ENCODE measurements at places on chromosomes 2 and 18.
A peak's percentile ranks its signal among the peaks of the same experiment; 100 is the strongest.

GRCh38 chr2:128563348-128563687 lies 244.7 kb upstream of the HS6ST1 start:
- no peak for DNase-seq
- no peak overlapping the region for H3K27ac ChIP-seq
- H3K4me1 ChIP-seq: no peaks in the 10 kb centered on the region
- no peaks in the 10 kb centered on the region for H3K36me3 ChIP-seq
- H3K4me3 ChIP-seq: no peak overlapping the region
- no peaks in the 10 kb centered on the region for H3K27me3 ChIP-seq

DNA sequence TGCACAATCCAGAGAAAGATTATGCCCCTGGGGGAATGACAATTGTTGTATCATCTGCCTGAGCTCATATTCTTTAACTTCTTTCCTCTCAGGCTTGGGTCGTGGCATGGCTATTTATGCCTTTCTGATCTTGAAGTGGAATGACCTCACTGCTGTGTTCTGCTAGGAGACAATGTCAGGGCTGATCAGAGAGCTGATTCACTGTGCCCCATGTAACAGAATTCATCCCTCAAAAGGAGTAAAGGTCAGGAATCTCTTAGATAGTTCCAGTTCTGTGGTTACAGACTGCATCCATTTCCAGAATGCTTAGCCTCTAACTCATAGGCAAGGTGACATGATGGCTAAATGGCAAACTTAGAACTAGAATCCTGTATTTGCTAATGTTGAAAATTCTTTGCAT lies 511.7 kb upstream of the CNTNAP5 start:
- H3K27me3 ChIP-seq: no peaks in the 10 kb centered on the region
- no peaks in the 10 kb centered on the region for H3K36me3 ChIP-seq
- no peak overlapping the region for H3K4me3 ChIP-seq
- no peak for DNase-seq
- H3K4me1 ChIP-seq: no peaks in the 10 kb centered on the region
- H3K27ac ChIP-seq: no peak overlapping the region

DNA sequence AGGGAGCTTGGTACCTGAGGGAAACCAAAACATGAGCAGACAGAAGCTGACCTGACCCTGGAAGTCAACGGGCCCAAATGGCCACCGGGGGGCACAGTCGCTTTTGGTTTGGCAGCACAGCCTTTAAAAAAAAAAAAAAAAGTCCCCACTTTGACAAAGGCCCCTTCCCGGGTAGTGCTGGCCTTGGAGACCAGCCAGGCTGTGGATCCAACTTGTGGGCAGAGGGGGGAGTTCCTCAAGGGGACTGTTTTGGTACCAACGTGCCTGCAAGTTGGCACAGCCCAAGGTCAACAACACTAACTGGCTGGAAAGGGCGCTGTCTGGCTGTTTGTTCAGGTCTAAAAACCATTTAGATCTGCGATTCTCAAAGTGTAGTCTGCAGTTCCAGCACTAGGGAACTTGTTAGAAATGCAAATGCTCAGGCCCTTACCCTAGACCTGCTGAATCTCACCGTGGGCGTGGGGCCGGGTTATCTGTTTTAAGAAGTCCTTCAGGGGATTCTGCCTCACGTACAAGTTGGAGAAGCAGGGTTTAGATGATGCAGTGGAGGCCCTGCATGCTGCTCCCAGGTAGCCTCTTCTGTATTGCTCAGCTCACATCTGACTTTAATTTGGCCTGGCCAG lies 83.0 kb downstream of the LPIN1 start:
- peaks cover 14% of the 10 kb centered on the region for H3K36me3 ChIP-seq
- H3K27me3 ChIP-seq: no peaks in the 10 kb centered on the region
- peaks cover 18% of the 10 kb centered on the region for H3K4me1 ChIP-seq
- H3K27ac ChIP-seq: no peak overlapping the region
- peak; percentile 23 for DNase-seq

- H3K36me3 ChIP-seq: no peaks in the 10 kb centered on the region
- H3K27ac ChIP-seq: no peak overlapping the region
- no peaks in the 10 kb centered on the region for H3K27me3 ChIP-seq
- no peaks in the 10 kb centered on the region for H3K4me1 ChIP-seq
- H3K4me3 ChIP-seq: no peak overlapping the region
- DNase-seq: no peak
Observed at GRCh38 chr2:239590995-239591915, 190.4 kb upstream of the HDAC4 start.

GRCh38 chr2:133085646-133086045 lies 415.6 kb upstream of the LYPD1 start:
- no peak overlapping the region for H3K4me3 ChIP-seq
- no peaks in the 10 kb centered on the region for H3K36me3 ChIP-seq
- no peaks in the 10 kb centered on the region for H3K27me3 ChIP-seq
- no peaks in the 10 kb centered on the region for H3K4me1 ChIP-seq
- H3K27ac ChIP-seq: no peak overlapping the region

- DNase-seq: no peak
- H3K27ac ChIP-seq: no peak overlapping the region
- no peaks in the 10 kb centered on the region for H3K4me1 ChIP-seq
- H3K27me3 ChIP-seq: no peaks in the 10 kb centered on the region
- H3K36me3 ChIP-seq: no peaks in the 10 kb centered on the region
Observed at GRCh38 chr2:194301946-194302345, 1355.1 kb upstream of the SLC39A10 start.

Measured in effector memory CD4-positive, alpha-beta T cell (primary cell).